Stimulated activated CD4-positive, alpha-beta T cell treated with anti-CD3 and anti-CD28 coated beads, Interleukin-1b, Interleukin-23, amount 100 ng/mL, for 1 hour (primary cell): ENCODE measurements at places on chromosomes 2 and 18.

GRCh38 chr2:106642679-106643078 is 155.5 kb downstream of the CD8B2 start:
- DNase-seq: no peak

GRCh38 chr2:80126596-80127189 is 177.9 kb downstream of the LRRTM1 start:
- no peak for DNase-seq

- DNase-seq: no peak
Measured at GRCh38 chr2:199932312-199932855, 21.3 kb downstream of the C2orf69 start.

GRCh38 chr2:15594291-15595256 is 2.9 kb downstream of the DDX1 start:
- no peak for DNase-seq

GRCh38 chr2:233091595-233092375 is 31.6 kb downstream of the INPP5D start:
- DNase-seq: no peak

GRCh38 chr2:54657664-54658083 is 65.8 kb upstream of the EML6 start:
- DNase-seq: no peak

- no peak for DNase-seq
Measured at GRCh38 chr18:32422201-32422600, 48.5 kb downstream of the GAREM1 start.

GRCh38 chr2:2182551-2183071 is 148.5 kb downstream of the MYT1L start:
- no peak for DNase-seq

DNA sequence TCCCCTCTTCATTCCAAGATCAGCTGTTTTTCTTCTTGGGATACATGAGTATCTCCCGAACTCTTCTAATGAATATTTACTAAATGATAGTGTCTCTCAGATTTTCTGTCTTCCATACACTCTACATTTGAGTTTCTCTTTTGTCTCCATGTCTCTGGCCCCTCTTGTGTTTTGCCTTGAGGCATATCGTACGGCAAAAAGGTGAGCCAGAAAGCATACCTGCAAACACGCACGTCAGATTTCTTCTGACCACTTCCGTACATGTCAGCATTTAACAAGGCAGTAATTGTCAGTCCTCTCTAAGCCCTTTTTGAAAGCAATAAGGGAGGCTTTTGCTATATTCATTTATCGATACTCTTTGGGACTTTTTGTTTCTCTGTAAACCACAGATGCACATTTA is 82.4 kb downstream of the FEZ2 start:
- DNase-seq: no peak

GRCh38 chr2:172181840-172182239 is 79.1 kb upstream of the DLX2 start:
- DNase-seq: no peak

GRCh38 chr2:62934517-62934916 is 116.1 kb upstream of the OTX1 start:
- DNase-seq: no peak

DNA sequence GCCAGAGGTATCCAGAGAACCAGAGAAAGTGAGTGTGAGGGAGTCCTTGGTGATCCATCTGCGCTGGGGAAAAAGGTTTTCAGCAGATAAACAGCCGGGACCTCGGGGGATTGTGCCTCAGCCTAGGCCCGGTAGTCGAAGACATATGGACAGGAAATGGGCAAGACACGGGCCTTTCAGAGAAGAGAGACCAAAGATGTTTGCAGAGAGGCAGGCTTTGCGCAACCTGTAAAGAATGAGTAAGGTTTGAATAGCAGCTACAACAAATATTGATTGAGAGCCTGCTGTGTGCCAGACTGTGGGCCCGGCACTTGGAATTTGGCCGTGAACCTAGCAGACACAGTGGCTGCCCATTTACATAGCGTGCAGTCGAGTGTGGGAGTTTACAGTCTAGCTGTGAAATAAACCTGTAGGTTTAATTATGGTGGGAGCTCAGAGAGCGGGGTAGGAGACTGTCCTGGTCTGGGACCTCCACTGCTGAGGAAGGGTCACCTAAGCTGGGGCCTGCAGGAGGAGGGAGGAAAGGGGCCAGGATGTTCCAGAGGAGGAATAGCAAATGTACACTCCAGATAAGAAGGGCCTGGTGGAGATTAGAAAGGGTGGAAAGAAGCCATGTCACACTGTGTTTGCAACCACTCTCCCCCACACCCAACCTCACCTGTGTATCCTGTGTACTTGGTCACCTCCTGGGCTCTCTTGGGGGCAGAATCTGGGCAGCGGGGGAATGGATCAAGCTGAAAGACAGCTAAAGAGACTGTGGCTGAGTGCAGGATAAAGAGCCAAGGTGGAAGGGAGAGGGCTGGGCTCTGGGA is 3.0 kb downstream of the SH2D6 start:
- DNase-seq: no peak
